ENCODE measurements at places on chromosomes 12 and 14. TPM values are rescaled to one million over a fixed set of nuclear protein-coding genes. Genes with fewer than 3 reads are reported as not detected.

Gene KRT79
- total RNA-seq: not detected

Gene RPS29
- 4,587 TPM for total RNA-seq

Gene EGLN3
- total RNA-seq: 14.3 TPM

Gene KCNH3
- total RNA-seq: 0.49 TPM

Gene ACTN1
- total RNA-seq: 71.1 TPM

Gene GNB3
- 1.5 TPM for total RNA-seq

Gene TAS2R30
- 1.4 TPM for total RNA-seq

Gene APOF
- total RNA-seq: not detected

Gene SLC5A8
- total RNA-seq: not detected

Gene AMN
- total RNA-seq: 0.20 TPM

Gene KRT72
- total RNA-seq: not detected

Gene TEX52
- total RNA-seq: not detected

Gene KRT4
- total RNA-seq: not detected

Gene SAV1
- 71.8 TPM for total RNA-seq

Gene BHLHE41
- 0.98 TPM for total RNA-seq

Gene GDF3
- not detected for total RNA-seq

Gene TAS2R14
- 2.0 TPM for total RNA-seq

GRCh38 chr12:59736786-59737185 is 141.0 kb downstream of the SLC16A7 start:
- peak; percentile 7 for DNase-seq

- DNase-seq: no peak
These were observed 27.9 kb upstream of the MYF6 start for GRCh38 chr12:80679346-80680131.

- peak; percentile 82 for DNase-seq
These were observed 777 bp downstream of the ARF3 start for GRCh38 chr12:48956279-48957140.

GRCh38 chr12:11785712-11786111 is 136.2 kb downstream of the ETV6 start:
- no peak for DNase-seq

GRCh38 chr14:74518221-74518620 is 24.7 kb downstream of the ISCA2 start:
- no peak for DNase-seq

GRCh38 chr14:93007225-93007997 is 84.5 kb downstream of the CHGA start:
- no peak for DNase-seq

GRCh38 chr12:57008178-57008577 is 1.8 kb upstream of the ZBTB39 start:
- DNase-seq: peak; percentile 50

DNA sequence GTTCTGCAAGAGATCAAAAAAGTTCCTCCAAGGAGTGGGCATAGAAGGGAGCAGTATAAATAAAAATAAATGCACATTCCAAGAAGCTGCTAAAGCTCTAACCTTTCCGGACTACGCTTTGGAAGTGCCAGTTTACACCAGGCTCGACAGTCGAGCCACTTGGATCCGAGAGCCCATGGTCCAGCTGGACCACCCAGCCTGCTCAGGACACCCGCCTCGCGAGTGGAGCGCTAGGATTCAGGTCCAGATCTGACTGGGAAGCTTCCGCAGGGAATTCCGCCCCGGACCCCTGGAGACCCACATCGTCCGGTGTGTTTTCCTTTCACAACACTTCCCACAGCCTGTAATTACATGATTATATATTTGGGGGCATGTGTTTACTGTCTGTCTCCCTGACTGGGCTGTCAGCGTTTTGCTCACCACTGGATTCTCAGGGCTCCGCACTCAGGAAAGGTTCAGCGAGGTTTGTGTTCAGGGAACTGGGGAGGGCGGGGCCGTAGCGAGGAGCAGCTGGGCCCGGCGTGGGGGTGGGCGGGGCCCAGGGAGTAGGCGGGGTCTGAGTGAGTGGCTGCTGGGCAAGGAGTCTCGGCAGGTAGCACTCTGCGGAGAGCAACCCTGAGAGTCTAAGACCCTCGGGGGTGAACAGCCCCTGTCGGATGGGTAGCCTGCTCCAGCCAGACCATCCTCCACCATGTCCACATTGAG is 52.3 kb upstream of the TMEM263 start:
- peak; percentile 55 for DNase-seq

DNA sequence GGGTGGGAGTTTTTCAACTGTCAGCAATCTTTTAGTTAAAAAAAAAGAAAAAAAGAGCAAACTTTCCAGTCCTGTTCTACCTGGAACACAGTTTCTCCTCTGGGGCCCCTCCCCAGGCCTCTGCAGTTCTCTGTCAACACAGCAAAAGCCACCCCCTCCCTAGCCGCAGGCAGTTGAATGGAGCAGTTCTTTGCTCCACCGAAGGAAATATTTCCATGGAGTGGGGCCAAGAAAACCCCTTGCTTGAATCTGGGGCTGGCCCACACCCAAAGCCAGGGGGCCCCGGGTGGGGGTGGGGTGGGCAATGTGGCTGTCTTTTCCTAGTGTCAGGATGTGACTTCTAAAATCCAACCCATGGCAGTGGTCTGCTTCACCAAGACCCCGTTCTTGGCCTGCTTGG is 5.0 kb upstream of the MEG3 start:
- DNase-seq: no peak

DNA sequence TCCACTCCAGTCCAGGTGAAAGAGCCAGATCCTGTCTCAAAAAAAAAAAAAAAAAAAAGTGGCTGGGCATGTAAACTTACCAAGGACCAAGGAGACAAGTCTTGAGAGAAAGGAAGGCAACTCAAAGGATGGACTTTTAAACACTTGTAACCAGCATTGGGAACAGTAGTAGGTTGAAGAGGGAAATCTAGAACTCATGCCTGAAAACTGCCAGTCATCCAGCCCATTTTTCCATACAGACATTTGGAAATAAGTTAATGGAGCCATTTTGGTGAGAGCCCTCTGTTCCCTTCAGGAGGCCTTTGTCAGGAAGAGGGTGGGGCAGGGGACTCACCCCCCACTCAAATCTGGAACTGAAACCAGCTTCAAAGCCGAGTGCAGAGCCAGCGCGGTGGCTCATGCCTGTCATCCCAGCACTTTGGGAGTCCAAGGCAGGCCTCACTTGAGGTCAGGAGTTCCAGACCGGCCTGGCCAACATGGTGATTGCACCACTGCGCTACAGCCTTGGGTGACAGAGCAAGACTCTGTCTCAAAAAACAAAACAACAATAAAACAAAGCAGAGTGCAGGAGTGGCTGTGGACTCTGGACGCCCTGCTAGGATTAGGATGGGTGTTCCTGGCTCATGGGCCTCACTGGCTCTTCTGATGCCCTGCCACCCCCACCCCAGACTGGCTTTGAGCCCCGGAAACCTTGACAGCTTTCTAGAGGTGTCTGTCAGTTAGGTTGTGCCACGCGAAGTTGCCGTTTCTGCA is 1.6 kb upstream of the MLXIP start:
- no peak for DNase-seq

- DNase-seq: no peak
These were observed 679 bp downstream of the BDKRB2 start for GRCh38 chr14:96205059-96205977.

GRCh38 chr12:47207340-47207717 is 127.6 kb upstream of the AMIGO2 start:
- no peak for DNase-seq

DNA sequence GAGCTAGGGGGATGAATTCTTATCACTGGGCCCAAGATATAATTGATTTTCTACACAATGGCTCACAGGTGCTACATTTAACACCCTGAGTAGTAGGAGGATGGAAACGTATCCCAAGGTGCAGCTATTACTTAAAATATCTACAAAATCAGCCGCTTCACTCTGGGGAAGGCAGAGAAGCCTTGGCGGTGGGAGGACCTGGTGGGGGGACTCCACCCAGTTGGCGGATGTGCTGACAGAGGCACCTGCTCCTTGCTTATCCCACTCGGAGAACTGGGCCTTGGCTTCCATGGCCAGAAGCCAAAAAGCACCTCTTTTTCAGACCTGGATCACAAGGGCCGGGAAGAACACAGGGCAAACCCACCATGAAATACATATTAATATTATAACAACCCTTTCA is 106.3 kb downstream of the OTX2 start:
- DNase-seq: no peak

DNA sequence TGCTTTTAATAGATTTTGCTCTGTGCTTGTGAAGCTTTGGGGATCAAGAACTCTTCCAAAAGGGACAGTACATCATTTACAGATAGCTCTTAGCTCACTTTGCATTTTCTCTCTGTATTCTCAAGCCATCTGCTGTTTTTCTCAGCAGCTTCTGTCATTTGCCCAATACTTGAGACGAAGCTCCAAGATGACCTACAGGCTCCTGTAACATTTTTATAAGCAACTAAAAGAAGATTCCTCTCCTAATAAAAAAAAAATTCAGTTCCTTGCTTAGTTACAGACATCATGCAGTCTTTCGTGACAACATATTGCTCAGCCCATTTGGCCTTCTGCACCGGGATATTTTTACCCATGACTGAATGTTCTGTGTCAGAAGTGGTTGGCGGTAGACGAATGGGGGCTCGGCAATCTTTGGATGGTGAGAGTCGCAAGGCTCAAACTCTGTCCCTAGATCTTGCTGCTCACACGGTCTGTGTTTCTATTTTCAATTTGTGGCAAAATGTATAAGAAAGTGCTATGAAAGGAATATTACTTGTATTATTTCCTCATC is 215.6 kb downstream of the FSCB start:
- no peak for DNase-seq

DNA sequence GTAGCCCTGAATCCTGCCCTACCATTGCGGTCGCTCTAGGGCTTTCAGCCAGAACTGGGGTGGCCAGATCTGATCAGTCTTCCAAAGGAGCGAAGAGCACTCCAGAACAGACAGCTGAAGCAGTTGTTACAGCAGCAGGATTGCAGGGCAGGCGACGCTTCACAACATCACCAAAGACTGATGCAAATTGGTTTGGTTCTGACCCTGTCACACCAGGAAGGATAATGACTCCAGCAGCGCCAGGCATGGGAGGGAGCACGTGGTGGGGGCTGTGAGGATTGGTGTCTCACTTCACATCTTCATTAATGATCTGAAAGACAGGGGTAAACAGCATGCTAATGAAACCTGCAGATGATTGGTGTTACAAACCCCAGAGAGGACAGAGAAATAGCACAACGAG is 30.6 kb upstream of the VSX2 start:
- DNase-seq: no peak

- no peak for DNase-seq
These were observed 59.9 kb upstream of the PPP4R3A start for GRCh38 chr14:91570021-91570420.

- no peak for DNase-seq
These were observed 3.3 kb downstream of the NRXN3 start for GRCh38 chr14:78173346-78174035.

- no peak for DNase-seq
These were observed 2.5 kb upstream of the TTC7B start for GRCh38 chr14:90818715-90819114.

DNA sequence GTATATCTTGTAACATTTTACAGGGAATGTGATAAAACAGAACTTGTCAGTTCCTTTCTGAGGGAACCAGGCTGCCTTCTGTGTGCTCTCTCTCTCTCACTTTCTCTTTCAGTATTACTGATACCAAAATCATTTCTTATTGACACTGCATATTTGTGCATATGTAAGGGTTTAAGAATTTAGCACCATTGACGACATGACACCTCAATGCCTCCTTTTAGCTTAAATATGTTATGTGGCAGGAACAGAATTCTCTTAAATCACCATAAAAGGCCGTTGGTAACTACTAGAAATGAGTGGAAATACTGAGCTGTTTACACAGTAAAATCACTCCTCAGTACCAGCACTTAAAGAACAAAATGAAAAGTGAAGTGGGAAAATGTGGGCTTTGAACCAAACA is 457.7 kb upstream of the SYT1 start:
- peak; percentile 52 for DNase-seq

DNA sequence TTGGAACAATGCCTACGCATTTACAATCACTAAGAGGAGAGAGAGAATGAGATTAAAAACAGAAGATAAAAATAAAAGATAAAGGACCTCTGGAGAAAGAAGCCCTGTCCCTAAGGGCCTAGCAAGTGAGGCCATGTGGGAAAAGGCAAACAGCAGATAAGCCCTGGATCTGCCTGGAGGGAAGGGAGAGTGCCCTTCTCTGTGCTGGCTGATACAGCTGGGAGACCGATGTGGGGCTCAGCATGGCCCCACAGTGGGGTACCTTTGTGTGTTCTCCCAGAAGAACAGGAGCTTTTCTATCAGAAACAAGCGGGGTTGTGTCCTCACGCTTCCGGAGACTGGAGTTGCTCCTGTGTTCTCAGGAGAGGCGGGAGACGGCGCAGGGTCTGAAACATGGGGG is 59.9 kb downstream of the TMCC3 start:
- DNase-seq: no peak

GRCh38 chr12:131830914-131831571 is 2.9 kb downstream of the MMP17 start:
- DNase-seq: no peak

GRCh38 chr12:132942611-132943010 is 13.5 kb downstream of the ZNF605 start:
- DNase-seq: no peak

DNA sequence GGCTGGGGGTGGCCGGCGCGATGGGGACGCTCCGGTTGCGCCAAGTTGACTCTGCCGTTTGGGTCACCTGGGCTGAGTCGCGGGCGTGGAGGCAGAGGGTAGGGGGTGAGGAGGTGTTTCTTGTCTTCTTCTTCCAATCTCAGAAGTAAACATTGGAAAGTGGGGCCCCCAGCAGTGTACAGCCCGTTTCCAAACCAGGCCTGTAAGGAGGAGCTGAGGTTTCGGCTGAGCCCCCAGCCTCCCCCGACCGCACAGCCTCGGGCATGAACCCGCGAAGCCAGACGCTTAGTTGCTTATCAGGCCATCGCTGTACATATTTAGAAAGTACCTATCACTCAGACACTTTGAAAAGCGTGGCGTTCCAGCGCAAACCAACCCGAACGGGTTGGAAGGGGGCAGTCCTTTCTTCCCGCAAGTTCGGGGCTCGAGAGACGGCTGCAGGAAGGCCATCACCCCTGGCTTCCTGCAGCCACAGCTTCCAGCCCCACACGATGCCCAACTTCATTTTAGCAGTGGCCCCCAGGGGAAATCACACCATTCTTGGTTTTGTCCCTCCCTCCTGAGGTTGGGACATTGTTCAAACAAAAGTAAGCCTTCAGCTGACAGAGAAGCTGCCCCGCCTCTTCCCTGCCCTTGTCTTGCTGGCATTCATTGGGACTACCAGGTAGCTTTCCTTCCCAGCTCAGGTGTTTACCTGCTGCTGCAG is 164.1 kb downstream of the ZFP36L1 start:
- no peak for DNase-seq

- no peak for DNase-seq
These were observed 38.5 kb downstream of the CCER1 start for GRCh38 chr12:90916516-90916915.

DNA sequence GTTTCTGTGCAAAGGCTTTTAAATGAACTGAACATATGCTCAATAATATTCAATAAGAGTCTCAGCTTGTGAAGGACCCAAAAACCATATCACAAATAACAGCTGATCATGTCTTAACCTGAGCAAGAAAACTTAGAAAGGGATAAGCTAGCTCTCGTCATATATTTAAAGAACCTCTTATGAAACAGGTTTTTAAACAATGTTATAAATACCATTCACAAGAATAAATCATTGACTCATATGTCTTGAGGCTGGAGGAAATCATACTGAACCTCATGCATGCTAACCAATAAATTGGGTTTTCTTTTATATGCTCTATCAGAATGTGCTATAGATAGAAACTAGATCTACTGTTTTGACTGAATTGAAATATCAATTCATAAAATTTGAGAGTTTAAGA is 426.9 kb downstream of the NOVA1 start:
- no peak for DNase-seq
